Tibial nerve (tissue), 4 donors: ENCODE measurements at places on chromosomes 5 and 9.
A peak's percentile ranks its signal among the peaks of the same experiment; 100 is the strongest.

DNA sequence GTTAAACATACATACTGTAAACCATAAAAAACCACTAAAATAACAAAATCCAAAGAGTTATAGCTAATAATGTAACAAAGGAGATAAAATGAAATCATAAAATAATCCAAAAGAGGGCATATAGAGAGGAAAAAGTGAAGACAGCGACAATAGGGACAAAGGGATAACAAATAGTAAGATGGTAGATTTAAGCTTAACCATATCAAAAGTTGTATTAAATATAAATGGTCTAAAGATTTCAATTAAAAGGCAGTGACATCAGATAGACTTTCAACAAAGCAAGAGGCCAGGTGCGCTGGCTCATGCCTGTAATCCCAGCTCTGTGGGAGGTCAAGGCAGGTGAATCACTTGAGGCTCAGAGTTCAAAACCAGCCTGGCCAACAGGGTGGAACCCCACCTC is 54.7 kb upstream of the SREK1 start:
- no peak for DNase-seq

- no peak for DNase-seq
These were observed 197.9 kb downstream of the TLE4 start for GRCh38 chr9:79769476-79770275.

- DNase-seq: no peak
These were observed 6.7 kb downstream of the GNG10 start for GRCh38 chr9:111668026-111668573.

DNA sequence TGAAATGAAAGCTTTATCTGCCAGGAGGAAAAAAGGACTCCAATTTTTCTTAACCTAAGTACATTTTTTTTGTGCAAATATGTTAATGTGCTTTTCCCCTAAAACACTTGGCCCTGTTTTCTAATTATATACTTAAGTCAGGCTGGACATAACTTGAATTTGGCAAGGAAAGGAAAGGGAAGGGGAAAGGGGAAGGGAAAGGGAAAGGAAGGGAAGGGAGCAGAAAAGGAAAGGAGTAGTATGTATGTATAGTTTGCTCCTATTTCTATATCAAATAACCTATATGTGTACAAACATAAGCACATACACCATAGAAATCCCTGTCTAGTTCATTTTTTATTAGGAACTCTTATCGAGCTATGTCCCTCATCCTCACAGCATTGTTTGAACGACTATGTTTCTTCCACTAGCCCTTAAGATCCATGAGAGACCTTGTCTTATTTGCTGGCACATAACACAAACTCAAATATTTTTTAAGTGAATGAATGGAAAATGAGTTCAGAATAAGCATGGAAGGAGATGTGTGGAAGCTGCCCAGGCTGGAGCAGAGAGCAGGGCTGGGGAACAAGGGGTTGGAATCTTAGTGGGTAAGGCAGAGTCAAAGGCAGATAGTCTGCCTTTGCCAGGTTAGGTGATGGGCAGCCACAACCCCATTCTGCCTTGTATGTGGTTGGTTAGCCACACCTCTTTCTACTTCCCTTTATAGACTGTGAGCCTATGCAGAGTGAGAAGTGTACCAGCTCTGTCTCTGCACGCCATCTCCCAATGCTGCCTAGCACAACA is 70.0 kb downstream of the KLHL3 start:
- DNase-seq: no peak

- DNase-seq: no peak
These were observed 58.0 kb downstream of the ANXA2R start for GRCh38 chr5:42982107-42982622.

DNA sequence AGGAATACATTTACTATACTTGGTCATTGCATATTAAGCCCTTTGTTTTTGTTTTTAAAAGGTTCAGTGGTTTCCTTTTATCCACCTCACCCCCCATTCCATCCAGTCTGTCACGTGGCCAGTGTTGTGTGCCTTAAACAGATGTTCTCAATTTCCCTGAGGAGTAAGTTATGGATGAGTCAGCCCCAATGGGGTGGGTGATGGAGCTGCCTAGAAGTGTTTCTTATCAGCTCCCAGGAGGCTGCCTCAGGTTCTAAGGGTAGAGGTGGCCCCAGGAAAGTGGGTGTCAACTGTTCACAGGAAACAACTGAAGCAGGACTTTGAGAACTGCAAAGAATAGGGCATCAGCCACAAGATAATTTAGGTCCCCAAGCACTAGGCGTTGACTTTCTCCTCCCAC is 41.1 kb downstream of the ACTBL2 start:
- no peak for DNase-seq

DNA sequence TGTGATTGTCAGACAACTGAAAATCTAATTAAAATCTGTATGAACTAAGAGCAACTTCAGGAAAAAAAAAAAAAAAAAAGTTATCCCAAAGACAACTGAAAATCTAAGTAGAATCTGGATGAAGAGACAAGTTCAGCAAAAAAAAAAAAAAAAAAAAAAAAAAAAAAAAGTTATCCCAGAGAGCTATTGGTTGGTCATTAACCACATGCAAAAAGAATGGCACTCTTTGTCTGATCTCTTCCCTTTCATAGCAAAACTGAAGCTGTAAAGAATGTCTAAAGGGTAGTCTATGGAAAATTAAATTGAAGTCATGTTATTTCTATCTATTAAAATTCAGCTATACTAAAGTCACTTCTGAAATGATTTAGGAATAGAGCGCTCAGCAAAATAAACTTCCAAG is 32.9 kb downstream of the STRBP start:
- DNase-seq: no peak

DNA sequence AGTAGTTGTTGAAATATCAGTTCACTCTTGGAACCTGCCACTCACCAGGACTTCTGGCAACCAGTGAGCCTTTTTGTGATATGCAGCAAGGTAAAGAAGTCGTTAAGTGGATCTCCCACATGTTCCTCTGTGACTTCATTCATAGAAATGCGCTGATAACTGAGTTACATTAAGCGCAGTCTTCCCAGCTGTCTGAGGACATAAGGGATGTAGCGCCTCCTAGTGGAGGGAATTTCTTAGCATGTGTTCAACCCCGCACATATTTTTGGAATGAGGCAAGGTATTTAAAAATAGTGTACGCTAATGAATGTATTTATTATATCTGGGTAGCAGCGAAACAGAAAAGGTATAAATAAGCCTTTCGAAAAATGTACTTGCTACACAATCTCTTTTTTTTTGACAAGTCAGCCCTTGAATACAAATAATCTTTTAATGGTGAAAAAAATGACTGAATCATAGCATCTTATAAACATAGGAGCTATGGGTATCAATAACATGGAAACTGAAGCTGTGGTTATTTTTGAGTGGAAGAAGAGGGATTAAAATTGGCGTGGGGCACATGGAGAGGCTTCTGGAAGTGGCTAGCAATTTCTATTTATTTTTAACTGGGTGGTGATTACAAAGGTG is 38.0 kb downstream of the PALM2AKAP2 start:
- DNase-seq: peak; percentile 35

- DNase-seq: no peak
These were observed 34.1 kb downstream of the SPRY4 start for GRCh38 chr5:142290577-142291299.

- no peak for DNase-seq
These were observed 384.4 kb downstream of the TMEM167A start for GRCh38 chr5:82692826-82693225.

- no peak for DNase-seq
These were observed 133.0 kb downstream of the SLC28A3 start for GRCh38 chr9:84207491-84207951.

DNA sequence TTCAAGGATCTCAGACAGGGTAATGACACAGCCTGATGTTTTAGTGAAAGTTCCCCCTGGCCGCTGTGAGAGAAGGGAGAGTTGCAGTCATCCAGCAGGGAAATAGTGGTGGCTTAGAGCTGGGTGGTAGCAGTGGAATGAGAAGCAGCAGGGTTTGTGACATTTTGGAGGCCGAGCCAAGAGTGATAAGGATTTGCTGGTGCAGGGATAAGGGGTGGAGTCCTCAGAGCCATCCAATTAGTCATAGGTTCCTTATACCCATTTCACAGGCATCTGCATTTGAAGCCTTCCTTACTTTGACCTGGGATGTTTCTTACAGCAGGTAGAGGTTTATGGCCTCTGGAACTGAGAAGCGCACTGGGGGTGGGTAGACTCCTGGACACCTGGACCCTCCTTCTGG is 12.8 kb downstream of the JADE2 start:
- DNase-seq: no peak

DNA sequence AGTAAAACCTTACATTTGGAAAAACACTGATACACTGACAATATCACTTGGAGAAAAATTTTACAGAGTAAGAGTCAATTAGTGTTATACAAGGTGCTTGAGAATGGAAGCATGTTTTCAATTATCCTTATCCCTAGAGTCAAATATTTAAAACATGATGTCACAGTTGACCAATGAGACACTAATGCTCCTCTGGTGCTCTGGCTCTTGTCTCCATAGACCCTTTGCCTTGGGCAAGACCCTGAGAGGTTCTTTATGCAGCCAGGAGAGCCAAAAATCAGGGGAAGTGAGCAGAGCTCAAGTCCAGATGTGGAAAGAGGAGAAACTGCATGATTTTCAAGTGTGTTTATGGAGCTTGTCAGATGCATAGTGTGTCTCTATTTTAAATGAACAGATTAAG is 153.9 kb downstream of the MARCHF11 start:
- no peak for DNase-seq

- no peak for DNase-seq
These were observed 106.5 kb upstream of the PARP8 start for GRCh38 chr5:50559955-50560354.

- DNase-seq: no peak
These were observed 352.9 kb downstream of the DNAH5 start for GRCh38 chr5:13591621-13592020.

- DNase-seq: no peak
These were observed 61.2 kb downstream of the TMEM232 start for GRCh38 chr5:110665184-110665726.

- no peak for DNase-seq
These were observed 35.4 kb upstream of the IL13 start for GRCh38 chr5:132622608-132623007.

DNA sequence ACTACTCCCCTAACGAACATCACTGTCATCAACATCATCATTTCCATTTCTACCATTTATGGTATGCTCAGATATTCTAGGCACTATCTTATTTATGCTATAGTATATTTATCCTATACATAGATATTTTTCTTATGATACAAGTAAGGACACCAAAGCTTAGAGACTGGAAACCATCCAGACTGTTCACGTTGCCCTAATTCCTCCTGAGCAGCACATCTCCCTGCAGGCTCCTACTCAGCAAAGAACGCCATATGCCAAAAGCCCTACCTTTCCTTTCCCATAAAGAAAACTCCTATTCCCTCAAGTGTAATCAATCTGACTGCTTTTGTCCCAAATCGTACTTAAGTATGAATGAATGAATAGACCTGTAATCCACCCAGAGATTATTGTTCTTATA is 247.0 kb downstream of the PRELID2 start:
- no peak for DNase-seq

GRCh38 chr5:136251502-136252169 is 58.7 kb upstream of the SMIM32 start:
- no peak for DNase-seq

GRCh38 chr5:172059661-172060100 is 53.2 kb upstream of the FBXW11 start:
- no peak for DNase-seq

DNA sequence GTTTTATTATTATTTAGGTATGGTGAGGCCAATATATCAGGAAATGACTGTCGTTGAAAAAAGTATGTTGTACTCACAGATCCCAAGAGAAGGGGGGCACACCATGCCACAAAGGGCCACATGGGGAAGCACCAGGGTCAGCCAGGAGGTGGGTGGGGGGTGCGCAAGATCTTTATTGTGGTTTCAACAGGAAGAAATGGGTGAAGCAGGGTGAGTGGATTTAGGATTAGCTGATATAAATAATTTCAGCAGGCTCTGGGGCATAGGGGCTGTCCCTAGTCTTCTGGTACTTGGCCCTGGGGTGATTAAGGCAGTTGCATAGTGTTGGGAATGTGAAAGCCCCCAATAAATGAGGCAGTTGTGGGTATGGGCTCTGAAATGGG is 8.6 kb downstream of the PDCD1LG2 start:
- DNase-seq: no peak

GRCh38 chr5:171835066-171835465 is 49.4 kb downstream of the SMIM23 start:
- no peak for DNase-seq

DNA sequence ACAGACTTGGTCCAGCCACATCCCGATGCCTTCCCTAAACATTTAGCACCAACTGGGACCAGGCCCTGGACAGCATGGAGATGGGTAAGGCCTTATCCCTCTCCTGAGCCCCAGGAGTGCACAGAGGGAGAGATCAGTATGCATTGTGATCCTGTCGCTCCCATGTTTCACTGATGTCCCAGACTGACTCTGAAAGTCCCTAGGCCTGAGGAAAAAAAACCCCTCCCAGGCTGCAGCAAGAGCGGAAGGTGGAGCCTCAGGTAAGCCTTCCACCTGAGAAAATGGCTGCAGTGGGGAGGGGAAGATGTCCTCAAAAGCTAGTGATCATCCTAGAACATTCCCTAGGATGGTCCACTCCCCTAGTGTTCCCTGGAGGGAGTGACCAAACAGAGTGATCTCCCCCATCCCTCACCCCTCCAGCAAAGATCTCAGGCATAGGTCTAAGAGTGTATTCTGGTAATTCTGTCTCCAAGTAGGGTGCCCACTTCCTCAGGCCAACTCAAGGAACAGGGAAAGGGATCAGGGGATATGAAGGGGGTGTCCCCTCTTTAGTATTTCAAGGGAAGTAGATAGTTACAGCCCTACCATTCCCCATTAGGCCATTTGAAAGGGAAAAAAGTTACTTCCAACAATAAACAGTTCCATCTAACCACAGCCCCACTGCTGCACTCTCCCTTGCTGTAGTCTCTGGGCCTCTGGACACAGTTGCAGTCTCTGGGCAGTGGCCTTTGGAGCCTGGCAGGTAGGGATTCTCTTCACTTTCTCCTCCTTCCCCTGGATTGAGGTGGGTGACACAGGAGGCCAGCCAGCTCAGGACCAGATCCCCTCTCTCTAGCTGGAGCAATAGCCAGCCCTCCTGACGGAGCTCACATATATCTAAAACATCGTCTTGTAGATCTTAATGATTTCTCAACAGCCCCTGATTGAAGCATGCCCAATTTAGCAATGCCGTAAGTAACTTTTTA is 6.8 kb upstream of the CXXC5 start:
- DNase-seq: no peak

DNA sequence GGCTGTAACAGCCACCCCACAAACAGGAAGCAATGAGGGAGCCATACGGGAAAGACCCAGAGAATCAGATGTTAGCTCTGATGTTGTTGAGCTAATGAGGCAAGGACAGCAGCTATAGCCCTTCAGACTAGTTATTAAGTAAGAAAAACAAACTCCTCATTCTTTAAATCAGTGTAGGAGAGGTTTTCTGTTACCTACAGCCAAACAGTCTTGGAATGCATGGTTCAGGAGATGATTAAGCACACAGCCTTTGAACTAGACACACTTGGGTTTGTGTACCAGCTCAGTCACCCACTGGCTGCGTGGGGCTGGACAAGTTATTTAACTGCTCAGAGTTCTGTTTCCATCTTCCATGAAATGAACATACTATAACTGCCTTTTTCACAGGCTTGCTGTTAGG is 68.1 kb downstream of the SPOCK1 start:
- DNase-seq: no peak
